Cerebellar nuclear complex (tissue), 1 donor: ENCODE measurements at places on chromosomes 3 and 15.

DNA sequence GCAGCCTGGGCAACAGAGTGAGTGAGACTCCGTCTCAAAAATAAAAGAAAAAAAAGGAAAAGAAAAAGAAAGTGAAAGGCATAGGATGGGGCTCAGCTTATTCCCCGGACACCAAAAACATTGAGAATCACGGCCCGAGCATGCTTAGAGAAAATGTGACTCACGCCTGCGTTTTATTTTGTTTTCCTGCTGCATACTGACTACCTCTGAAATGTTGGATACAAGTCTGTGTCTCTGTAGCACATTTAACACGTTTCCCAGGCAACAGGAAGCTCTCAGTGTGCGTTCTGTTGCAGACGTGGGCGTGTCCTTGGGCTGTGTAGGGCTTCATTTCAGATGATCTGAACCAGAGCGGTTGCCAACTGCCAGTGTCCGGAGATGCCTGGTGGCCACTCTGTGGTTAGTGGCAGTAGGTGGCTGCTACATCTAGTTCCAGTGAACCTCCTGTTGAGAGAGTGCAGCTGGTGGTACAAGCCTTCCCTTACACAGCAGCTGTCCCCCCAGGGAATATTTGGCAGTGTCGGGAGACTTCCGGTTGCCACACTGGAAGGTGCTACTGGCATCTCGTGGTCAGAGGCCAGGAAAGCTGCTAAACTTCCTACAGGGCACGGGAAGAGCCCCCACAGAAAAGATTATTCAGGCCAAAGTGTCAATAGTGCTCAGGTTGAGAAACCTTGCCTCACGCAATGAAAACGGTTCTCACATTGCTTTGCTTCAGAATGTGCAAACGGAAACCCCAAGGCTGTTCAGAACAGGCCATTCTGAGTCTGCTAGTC is 3.0 kb downstream of the SLC51A start:
- DNase-seq: peak; percentile 48

GRCh38 chr3:164371681-164372080 is 706.6 kb downstream of the SI start:
- DNase-seq: no peak

DNA sequence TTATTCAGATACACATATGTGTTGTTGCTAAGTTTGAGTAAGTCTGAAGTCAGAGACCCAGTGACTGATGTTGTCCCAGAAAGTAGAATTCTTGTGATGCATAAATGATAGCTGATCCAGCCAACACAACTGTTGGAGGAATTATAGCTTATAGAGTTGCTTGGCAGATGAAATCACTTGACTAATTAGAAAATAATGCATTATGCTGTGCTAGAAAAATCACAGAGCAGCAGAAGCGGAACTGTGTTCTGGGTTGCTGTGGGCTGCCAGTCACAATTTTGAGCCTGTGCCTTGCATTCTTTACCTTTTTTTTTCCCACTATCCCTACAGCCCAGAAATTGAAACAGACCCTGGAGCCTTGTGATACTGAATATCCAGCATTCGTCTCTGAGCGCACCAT is 90.0 kb upstream of the LRTM1 start:
- no peak for DNase-seq

- DNase-seq: no peak
Measured at GRCh38 chr3:194637066-194637465, 3.8 kb upstream of the TMEM44 start.

GRCh38 chr3:34421762-34422161 is 623.3 kb downstream of the PDCD6IP start:
- DNase-seq: no peak

- no peak for DNase-seq
Measured at GRCh38 chr3:114444216-114444615, 150.4 kb downstream of the TIGIT start.

DNA sequence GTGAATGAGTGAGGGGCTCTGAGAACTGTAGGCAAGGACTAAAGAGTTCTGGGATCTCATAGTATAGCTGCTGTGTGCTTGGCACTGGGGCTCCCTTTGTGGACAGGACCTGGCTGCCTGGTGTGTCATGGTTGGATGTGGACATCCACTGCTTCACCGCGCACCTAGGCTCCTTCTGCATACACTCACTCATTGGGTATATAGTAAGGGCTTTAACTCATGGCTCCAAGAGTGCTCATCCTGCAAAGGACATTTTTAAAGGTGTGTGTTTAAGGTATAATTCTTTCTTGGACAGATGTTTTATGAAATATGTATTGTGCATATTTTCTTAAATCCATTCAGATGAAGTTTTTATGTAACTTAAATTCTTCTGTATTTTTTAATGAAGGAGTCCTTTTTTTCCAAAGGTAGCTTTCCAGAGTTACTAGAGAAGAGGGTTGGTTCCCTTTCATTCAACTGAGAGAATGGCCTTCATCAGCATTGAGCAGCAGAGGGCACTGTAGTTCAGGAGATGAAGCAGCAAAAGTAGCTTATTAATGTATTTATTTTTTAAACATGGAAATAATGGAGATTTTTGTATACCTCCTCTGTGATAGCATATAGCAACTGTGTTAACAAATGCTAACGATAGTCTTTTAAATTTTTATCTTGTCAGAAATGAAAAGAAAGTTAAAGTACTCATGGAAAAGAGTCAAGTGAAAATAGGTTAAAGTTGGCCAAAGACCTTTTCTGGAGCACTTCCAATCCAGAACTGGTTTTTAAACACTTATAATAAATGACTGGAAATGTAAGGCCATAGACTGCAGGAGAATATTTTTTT is 25.2 kb downstream of the OXNAD1 start:
- DNase-seq: no peak

DNA sequence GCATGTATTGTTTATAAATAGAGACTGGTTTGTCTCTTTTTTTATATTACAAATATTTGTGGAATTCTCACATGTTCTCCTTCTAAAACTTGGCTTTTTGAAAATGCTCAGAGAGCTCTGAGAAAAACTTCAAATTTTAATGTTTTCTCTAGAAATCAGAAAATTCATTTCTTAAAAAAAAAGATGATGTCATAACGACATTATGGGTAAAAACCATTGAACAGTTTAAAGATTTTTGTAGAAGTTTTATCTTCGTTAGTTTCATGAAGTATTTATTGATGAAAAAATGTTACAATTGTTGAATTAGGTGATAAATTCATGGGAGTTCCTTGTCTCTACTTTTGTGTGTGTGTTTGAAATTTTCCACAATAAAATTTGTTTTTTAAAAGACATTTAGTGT is 81.3 kb downstream of the SATB1 start:
- no peak for DNase-seq

DNA sequence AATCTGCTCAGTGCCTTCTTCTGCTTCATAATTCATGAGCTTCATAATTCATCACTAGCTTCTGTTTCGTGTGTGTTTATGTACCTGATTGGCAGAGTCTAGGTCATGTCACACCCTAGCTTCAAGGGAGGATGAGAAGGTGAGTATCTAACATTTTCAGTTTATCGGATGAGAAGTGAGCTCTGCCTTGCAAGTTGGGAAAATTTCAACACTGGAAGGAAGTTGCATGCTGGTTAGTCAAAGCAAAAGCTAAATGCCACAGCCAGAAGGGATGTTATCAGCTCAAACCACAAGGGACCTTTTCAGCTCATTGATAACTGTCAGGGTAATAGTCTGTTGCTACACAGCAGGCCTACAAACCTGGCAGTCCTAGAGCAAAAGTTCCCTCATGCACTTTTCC is 7.3 kb upstream of the TNFSF10 start:
- no peak for DNase-seq

DNA sequence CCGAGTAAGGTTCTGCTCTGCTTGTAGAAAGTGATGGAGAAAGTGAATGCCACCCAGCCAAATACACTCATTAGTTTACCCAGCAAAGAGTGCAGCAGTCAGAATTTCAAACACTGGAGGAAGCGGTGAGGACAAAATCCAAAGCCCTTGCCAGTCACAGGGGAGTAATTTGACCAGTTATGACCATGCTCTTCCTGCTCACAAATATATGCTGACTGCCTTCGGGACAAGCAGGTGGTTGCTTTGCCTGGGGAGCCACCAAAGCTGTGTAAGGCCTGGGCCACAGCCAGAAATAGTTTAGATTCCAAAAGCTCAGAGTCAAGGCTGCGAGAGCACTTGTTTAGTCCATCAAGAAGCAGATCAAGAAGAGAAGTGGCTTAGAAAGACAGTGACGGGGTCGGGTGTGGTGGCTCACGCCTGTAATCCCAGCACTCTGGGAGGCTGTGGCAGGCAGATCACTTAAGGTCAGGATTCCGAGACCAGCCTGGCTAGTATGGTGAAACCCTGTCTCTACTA is 51.0 kb upstream of the ATP13A3 start:
- no peak for DNase-seq

DNA sequence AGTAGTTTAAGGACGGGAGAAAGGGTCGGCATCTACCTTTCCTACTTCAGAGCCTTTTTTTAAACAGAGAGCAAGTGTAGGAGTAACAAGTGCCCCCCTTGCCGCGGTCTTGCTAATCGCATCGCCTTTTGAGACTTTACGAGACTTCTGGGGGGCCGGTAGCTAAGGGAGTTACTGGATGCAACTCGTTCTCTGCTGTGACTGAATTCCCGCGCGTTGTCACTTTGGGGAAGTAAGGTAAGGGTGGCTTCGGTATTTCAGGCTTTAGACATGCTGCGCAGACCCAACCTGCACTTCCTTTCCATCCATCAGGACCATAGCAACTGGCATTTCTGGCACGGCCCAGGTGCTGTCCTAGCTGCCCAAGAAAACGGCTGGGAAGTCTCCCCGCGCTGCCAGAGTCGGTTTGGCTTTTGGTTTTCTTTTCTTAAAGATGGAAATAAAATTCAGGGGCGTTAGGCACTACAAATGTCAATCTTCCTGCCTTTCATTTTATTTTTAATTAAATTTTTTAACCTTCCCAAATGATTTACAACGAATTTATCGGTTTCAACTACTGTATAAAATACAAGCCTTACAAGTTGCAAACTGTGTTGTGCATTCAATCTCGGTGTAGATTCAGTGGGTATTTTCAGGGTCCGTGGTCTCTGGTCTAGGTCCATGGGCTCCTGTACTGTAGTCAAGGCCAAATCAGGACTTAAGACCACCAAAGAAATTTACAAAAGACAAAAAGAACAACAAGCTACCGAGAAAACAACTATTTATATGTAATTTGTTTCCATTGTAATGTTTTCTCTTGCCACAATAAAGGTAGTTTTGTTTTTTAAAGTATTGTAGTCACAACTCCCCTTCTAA is 3.5 kb downstream of the MECOM start:
- DNase-seq: no peak

GRCh38 chr3:114375608-114376421 is 82.0 kb downstream of the TIGIT start:
- no peak for DNase-seq

- no peak for DNase-seq
Measured at GRCh38 chr3:194045289-194045688, 90.7 kb upstream of the HES1 start.

DNA sequence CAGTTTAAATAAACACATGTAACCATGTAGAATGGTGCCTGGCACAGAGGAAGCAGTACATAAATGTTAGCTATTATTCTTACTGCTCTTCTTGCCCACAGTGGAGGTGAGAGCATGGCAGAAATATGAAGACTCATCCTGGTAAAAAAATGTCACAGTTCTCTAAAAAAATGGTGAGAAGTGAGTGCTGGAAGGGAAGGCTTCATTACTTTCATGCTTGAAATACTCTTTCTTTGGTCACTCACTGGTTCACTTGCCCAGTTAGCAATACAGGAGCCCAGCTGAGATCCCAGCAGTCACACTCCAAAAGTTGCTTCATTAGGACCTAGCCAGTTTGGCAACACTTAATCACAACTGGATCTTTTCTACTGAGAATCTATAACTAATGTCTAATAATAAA is 1017.2 kb downstream of the TUSC7 start:
- DNase-seq: no peak

- no peak for DNase-seq
Measured at GRCh38 chr3:26840272-26840870, 217.8 kb downstream of the LRRC3B start.

DNA sequence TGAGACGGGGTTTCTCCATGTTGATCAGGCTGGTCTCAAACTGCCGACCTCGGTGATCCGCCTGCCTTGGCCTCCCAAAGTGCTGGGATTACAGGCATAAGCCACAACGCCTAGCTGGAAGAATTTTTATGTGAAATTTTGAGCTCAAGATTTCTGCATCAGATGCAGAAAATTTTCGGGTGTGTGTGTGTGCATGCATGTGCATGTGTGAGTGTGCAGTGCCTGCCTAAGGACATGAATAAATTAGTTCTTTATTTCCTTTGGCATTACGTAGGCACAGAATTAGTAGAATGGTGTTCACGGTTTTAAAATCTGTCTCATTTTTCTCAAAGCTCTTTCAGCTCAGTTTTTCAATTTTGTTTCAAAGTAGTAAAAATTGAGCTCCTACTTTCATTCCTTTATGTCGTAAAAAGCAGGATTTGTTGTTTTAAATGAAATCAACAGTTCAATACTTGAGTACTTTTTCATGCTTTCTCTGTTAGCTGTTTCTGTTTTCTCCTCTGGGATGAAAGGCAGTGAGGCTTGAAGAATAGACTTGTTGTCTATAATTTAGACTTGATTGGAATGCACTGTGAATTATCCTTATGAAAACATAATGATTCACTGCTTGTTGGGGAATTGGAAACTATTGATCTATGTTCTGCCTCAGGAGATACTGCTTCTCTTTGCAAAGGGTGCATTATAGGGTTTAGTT is 23.3 kb upstream of the RAB11A start:
- no peak for DNase-seq

DNA sequence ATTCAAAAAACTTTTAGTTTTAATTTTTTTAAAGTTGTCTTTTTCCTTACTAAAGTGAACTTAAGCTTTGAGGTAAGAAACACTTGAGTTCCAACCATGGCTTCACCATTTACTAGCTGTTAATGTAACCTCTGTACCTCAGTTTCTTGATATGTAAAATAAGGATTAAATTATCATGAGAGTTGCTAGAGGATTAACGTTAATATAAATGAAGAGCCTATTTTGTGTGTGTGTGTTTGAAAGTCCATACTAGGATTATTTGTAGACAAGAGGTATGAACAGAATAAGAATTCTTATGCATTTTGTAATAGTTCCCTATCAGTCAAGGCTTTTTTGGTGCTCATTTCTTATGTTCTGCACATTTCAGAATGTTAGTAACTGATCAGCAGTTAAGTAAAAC is 93.7 kb downstream of the MME start:
- DNase-seq: no peak

DNA sequence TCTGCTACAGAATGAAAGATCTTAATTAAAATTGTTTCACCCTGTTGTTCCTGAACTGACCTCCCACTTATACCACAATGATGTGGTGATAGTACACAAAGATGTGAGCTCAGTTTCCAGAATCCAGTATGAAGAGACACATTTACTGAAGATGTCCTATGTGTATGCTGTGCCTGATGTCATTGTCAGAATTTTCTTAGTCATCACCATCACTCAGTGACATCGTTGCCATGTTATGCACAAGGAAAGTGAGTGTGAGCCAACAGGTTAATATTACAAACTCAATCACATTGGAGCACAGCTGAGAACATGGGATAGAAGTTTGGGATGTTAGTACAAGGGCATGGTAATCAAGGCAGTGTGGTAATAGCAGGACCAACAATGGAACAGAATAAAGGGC is 199.7 kb upstream of the CHRNA7 start:
- DNase-seq: no peak
